Stromal cell of bone marrow (primary cell): ENCODE measurements at places on chromosomes 13 and 19.

- DNase-seq: no peak
Measured at GRCh38 chr13:81048026-81048461, 707.1 kb upstream of the SPRY2 start.

DNA sequence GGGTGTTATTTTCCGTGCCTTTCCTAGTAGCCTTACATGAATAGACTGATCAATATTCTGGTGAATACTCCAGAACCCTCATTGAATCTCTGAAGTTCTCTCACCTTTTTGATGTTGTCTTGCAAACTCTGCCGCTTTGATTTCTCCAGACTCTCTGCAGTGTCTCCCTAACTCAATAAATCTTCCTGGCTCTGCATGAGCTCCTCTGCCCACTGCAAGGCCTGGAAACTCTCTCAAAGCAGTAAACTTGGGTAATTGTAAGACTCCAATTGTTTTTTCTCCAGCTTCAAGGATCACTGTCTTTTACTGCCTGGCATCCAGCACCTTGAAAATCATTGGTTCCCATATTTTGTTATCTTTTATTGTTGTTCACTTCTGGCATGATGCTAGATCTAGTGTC lies 198.4 kb downstream of the GPC5 start:
- no peak for DNase-seq

GRCh38 chr19:6533746-6534418 lies 3.1 kb downstream of the TNFSF9 start:
- DNase-seq: no peak

DNA sequence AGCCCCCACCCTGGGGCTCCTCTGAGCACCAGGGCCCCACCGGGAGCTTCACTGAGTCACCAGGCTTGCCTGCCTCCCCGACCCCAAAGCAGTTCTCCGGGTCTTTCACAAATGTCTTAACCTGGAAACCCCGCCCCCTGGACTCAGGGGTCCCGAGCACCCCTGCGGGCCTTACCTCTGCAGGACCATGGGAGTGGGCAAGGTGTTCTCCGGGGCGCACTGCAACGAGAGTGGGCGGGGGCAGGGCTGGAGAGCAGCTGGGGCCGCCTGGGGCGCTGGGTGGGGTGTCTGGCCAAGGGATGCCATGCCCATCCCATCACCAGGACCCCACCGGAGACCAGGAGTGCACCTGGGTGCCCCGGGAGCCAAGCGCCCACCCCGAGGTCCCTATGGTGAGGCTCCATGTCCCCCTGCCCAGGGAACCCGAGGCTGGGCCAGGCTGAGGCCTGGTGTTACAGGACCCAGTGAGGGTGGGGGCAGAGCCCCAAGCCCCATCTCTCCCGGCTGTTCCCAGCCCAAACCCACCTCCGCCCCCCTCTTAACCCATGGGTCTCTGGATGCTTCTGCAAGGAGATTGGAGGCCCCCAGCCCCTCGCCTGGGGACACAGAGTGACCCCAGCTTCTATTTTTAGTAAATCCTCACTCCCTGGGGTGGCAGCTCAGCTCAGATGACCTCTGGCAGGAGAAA lies 10.9 kb downstream of the MKNK2 start:
- DNase-seq: no peak
